Neural crest cell (in vitro differentiated cells): ENCODE measurements at places on chromosomes 1 and 21. TPM values are rescaled to one million over a fixed set of nuclear protein-coding genes. Genes with fewer than 3 reads are reported as not detected.

Gene C1orf210
- total RNA-seq: not detected in 2 replicates

Gene AUNIP
- 13.6 and 15.2 TPM in 2 replicates for total RNA-seq

Gene LCE2B
- not detected in 2 replicates for total RNA-seq

Gene KCNJ15
- total RNA-seq: 0.23 and 0.40 TPM in 2 replicates

Gene CA14
- total RNA-seq: 28.9 and 31.9 TPM in 2 replicates

- no peak for DNase-seq
- no peak overlapping the region for H3K4me3 ChIP-seq
- no peak overlapping the region for H3K27ac ChIP-seq
- peaks cover 2% of the 10 kb centered on the region for H3K27me3 ChIP-seq
- peaks cover 37% of the 10 kb centered on the region for H3K4me1 ChIP-seq
- H3K36me3 ChIP-seq: no peaks in the 10 kb centered on the region
Measured at GRCh38 chr1:10904396-10905358, 107.8 kb upstream of the TARDBP start.

DNA sequence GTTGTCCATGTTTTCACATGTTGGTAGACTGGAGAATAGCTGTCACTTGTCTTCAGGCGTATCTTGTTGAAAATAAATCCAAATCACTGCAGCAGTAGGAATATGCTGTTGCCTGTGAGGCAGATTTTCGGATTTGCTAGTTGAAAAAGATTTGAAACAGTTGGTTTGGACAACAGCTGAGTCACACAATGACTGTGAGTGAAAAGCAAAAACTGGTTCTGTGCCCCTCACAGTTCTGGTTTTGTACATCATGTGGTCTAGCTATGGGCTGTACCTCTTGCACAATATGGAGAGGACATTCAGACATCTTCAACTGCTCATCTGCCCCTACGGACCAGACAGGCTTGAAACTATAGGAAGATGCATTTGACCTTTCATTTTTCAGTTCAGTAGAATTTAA lies 1.8 kb downstream of the ARF1 start:
- DNase-seq: no peak
- H3K27me3 ChIP-seq: no peaks in the 10 kb centered on the region
- H3K4me1 ChIP-seq: peaks cover 58% of the 10 kb centered on the region
- peak overlapping the region; percentile 98 for H3K4me3 ChIP-seq

DNA sequence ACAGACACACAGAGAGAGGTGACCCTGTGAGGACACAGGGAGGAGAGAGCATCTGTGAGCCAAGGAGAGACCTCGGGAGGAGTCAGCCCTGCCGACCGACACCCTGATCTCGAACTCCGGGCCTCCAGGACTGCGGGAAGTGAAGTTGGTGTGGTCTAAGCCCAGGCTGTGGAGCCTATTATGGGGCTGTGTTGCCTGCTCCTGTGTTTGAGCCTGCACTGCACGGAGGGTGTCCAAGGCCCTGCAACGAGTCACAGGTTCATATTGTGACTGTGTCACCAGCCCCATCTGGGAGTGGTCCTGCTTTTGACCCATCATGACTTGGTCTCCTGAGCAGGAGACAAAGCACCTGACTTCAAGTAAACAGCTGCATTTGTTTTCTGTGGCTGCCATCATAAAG lies 186.0 kb upstream of the AJAP1 start:
- no peak overlapping the region for H3K4me3 ChIP-seq
- no peak overlapping the region for H3K27ac ChIP-seq
- H3K4me1 ChIP-seq: no peaks in the 10 kb centered on the region
- no peaks in the 10 kb centered on the region for H3K27me3 ChIP-seq
- no peaks in the 10 kb centered on the region for H3K36me3 ChIP-seq
- DNase-seq: no peak

DNA sequence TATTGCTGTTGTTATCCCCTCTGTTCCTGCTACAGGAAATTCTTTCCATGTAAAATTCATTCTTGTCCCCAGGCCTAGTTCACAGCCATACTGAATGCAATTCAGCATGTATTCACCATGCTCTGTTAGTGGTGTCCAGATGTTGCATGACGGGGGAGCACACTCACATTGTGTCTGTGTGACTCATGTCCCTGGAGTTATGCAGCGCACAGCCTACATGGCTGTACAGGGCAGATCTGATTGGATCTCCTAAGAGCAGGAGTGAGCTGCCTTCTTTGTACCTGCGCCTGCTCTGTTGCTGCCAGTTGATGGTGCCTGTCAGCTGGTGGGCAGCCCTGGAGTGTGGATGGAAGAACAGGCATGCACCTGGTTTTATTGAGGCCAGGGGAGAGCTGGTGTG lies 17.6 kb downstream of the HTR6 start:
- no peak overlapping the region for H3K27ac ChIP-seq
- H3K27me3 ChIP-seq: peaks cover 7% of the 10 kb centered on the region
- no peak overlapping the region for H3K4me3 ChIP-seq

DNA sequence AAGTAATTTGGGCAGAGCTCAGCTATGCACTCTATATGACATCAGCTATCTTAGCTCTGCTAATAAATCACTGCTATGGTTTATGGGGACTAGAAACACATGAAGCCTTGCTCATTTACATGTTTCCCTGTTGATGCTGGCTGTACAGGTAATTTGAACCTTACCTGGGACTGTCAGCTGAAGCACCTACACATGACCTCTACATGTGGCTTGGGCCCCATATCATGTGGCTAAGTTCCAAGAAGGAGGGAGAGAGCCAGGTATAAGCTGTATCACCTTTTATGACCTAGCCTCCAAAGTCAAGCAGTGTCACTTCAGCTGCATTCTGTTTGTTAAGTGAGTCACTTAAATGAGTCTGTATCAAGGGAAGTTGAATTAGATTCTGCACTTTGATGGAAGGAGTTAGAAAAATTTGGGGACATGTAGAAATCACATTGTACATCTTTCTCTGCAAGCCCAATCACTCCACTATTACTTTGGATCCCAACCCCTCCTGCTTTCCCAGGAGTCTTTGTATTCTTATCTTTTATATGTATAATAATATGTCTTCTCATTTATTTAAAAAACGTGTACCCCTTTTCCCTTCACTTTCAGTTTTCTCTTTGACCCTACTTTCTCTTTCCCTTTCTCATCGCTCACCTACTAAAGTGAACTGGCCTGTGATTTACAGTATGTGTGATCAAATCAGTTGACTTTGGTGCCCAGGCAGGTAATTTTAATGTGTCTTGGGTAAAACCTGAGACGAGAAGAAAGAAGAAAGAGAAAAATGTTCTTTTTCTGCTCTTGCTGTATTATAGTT lies 53.4 kb upstream of the PRKACB start:
- H3K36me3 ChIP-seq: peaks cover 13% of the 10 kb centered on the region
- peaks cover 6% of the 10 kb centered on the region for H3K4me1 ChIP-seq
- no peak for DNase-seq
- H3K27ac ChIP-seq: no peak overlapping the region
- H3K27me3 ChIP-seq: no peaks in the 10 kb centered on the region
- H3K4me3 ChIP-seq: no peak overlapping the region

- no peak for DNase-seq
- H3K36me3 ChIP-seq: no peaks in the 10 kb centered on the region
- H3K4me3 ChIP-seq: no peak overlapping the region
- H3K27me3 ChIP-seq: no peaks in the 10 kb centered on the region
- H3K27ac ChIP-seq: no peak overlapping the region
Measured at GRCh38 chr1:3522564-3523265, 68.2 kb downstream of the ARHGEF16 start.

GRCh38 chr1:9840176-9840575 lies 16.4 kb upstream of the CLSTN1 start:
- H3K27ac ChIP-seq: no peak overlapping the region
- DNase-seq: no peak
- no peaks in the 10 kb centered on the region for H3K27me3 ChIP-seq
- H3K36me3 ChIP-seq: no peaks in the 10 kb centered on the region
- H3K4me1 ChIP-seq: peaks cover 31% of the 10 kb centered on the region

DNA sequence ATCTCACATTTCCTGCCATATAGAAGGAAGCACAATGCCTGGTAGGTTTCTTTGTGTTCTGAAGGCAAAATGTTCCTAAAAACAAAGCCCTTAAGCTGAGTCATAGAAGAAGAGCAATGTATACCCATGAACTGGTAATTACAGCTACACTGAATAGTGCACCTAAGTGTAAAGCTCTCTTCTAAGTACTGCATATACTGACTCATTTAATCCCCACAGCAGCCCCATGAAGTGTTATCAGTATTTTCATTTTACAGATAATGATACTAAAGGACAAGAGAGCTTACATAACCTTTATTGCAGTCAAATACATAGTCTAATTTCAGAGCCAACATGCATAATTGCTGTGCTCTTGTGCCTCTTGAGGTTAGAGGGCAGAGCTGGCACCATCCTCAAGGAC lies 239.9 kb downstream of the DPYD start:
- H3K4me3 ChIP-seq: no peak overlapping the region
- H3K27me3 ChIP-seq: no peaks in the 10 kb centered on the region
- no peak overlapping the region for H3K27ac ChIP-seq

- H3K4me3 ChIP-seq: no peak overlapping the region
- H3K27ac ChIP-seq: no peak overlapping the region
- no peaks in the 10 kb centered on the region for H3K36me3 ChIP-seq
- H3K27me3 ChIP-seq: no peaks in the 10 kb centered on the region
- H3K4me1 ChIP-seq: peaks cover 6% of the 10 kb centered on the region
- DNase-seq: no peak
Measured at GRCh38 chr1:182175361-182175931, 113.9 kb upstream of the ZNF648 start.

GRCh38 chr21:38660333-38661196 lies 145.2 kb upstream of the ETS2 start:
- H3K4me3 ChIP-seq: peak overlapping the region; percentile 74
- H3K27me3 ChIP-seq: peaks cover 92% of the 10 kb centered on the region
- no peak for DNase-seq
- peaks cover 10% of the 10 kb centered on the region for H3K4me1 ChIP-seq
- no peak overlapping the region for H3K27ac ChIP-seq

- no peak for DNase-seq
- peaks cover 17% of the 10 kb centered on the region for H3K27me3 ChIP-seq
- no peak overlapping the region for H3K27ac ChIP-seq
- H3K4me3 ChIP-seq: no peak overlapping the region
- H3K4me1 ChIP-seq: no peaks in the 10 kb centered on the region
Measured at GRCh38 chr21:40200946-40201345, 333.7 kb downstream of the PCP4 start.

DNA sequence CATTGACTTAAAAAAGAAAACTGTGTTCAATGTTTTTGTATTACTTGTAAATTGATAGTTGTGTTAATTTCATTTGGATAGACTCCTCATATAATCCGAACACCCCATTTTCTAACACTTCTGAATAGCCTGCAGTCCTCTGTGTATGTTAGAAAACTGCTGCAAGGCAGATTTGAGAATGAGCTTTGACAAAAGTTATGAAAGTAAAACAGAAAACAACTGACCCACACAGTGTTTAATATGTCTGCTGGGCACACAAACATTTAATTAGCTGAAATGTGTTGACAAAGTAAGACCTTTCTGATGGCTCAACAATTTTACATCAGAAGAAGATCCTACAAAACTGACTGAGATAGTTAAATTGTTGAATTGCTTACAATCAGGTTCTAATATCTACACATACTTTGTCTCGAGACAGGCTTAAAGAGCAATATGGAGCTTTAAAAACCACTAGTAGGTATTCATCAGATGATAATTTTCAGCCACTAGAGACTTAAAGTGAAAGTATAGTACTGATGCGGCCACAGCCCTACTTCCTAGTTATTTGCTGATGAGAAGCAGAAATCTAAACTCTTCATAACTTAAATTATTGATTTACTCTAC lies 40.0 kb upstream of the PRMT6 start:
- H3K4me1 ChIP-seq: no peaks in the 10 kb centered on the region
- no peak overlapping the region for H3K4me3 ChIP-seq
- H3K27ac ChIP-seq: no peak overlapping the region

DNA sequence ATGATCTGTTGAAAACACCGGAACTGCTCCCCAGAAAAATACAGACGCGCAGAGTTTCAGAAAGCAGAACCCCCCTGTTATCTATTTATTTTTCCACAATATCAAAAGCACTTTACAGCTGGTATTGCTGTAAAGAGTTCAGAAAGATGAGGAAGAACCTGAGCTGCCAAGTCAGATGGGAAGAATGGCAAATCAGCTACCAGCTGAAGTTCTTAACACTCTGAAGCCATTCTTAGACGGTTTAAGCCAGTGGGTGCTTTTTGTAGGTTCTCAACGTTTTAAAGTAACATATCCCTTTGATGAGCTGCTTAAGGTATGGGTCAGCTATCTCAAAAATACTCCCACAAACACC lies 714 bp upstream of the AKIRIN1 start:
- H3K36me3 ChIP-seq: peaks cover 3% of the 10 kb centered on the region
- no peaks in the 10 kb centered on the region for H3K27me3 ChIP-seq
- peaks cover 53% of the 10 kb centered on the region for H3K4me1 ChIP-seq
- peak overlapping the region; percentile 84 for H3K27ac ChIP-seq

DNA sequence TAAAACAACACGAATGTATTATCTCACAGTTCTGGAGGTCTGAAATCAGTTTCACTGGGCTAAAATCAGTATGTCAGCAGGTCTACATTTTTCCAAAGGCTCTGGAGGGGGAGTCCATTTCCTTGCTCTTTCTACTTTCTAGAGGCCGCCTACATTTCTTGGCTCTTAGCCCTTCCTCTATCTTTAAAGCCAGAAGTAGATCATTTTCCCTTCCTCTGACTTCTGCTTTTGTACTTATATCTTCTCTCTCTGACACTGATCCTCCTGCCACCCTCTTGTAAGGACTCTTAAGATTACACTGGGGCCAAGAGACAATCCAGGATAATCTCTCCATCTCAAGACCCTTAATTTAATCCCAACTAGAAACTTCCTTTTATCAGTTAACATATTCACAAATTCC lies 41.4 kb downstream of the MSH4 start:
- H3K27me3 ChIP-seq: no peaks in the 10 kb centered on the region
- H3K4me1 ChIP-seq: peaks cover 7% of the 10 kb centered on the region
- DNase-seq: no peak
- peaks cover 3% of the 10 kb centered on the region for H3K36me3 ChIP-seq
- no peak overlapping the region for H3K27ac ChIP-seq

- H3K27me3 ChIP-seq: peaks cover 14% of the 10 kb centered on the region
- peaks cover 66% of the 10 kb centered on the region for H3K4me1 ChIP-seq
- peaks cover 6% of the 10 kb centered on the region for H3K36me3 ChIP-seq
- peak overlapping the region; percentile 97 for H3K4me3 ChIP-seq
Measured at GRCh38 chr1:26786437-26787380, 1.0 kb upstream of the PIGV start.

DNA sequence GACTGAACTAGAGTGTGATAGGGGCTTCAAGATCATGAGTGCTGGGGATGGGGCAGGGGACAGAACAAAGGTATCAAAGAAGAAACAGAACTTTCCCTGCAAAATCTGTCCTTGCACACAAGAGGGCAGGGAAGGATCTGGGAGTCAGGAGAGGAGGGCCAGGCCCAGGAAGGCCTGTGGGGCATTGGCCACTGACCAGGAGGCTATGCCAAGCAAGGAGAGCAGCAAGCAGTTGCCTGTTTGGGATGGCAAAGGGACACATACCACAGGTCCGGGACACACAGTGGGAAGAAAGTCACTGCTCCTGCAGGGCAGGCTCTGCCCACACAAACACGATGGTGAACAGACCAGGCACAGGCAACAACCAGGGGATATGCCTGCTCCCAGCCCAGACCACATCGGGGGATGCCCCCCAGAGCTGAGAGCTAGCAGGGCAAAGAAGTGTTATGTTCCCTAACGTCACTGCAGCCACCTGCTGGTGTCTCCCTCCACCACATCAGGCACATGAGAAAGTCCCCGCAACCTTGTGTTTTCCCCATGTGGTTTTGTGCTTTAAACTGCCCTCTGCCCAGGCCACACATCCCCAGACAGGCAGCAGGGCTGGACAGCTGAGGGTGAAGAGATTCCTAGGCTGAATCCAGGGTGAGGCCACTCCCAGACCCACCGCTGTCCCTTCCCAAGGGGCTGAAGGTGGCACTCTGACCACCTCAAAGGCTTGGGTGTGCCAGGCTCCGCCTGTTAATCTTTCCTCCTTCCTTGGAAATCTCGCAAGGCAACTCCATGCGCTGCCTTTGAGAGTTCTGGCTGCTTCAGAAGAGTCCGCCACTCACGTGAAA lies 53.6 kb downstream of the KIF21B start:
- H3K36me3 ChIP-seq: no peaks in the 10 kb centered on the region
- H3K27me3 ChIP-seq: no peaks in the 10 kb centered on the region
- peaks cover 9% of the 10 kb centered on the region for H3K4me1 ChIP-seq
- H3K27ac ChIP-seq: no peak overlapping the region
